ENCODE measurements at places on chromosomes 3 and 15.

GRCh38 chr3:132537297-132537696 is 59.8 kb upstream of the ACKR4 start:
- no peak for DNase-seq

- no peak for DNase-seq
Measured at GRCh38 chr15:93986400-93986984, 244.9 kb upstream of the MCTP2 start.

DNA sequence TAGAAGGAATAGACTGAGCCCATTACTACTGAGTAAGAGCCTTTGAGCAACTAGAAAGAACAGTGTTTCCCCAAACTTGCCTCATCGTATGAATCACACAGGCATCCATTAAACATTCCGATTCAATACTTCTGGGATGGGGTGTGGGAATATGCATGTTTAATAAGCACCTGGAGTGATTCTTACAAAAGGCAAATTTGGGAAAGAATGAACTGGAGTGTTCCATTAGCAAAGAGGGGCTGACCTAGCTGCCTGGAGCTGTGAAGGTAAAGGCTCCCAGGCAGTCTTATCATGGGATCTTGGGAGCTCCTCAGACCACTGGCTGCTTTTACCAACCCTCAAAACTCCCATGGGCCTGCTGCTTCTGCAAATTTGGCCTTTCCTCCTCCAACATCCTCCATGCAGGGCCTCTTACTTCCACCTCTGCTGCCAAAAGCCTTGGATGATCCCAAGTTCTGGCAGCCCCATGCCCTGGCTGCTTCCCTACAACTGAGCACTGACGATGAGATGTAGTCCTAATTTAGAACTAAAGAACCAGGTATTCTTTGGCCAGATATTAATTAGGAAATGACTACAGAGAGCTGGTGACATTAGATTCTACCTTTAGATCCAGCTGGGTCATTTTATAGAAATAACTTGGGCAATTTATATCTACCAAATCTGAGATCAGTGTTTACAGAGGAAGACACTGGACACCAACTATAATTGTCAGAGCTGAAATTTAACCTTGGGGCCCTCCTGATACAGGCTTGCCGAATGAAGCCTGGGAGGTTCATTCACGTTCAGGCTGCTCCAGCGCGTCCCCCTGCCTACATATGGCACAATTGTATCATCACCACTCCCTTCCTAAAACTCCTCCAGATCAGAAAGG is 11.2 kb upstream of the HOMER2 start:
- DNase-seq: no peak

DNA sequence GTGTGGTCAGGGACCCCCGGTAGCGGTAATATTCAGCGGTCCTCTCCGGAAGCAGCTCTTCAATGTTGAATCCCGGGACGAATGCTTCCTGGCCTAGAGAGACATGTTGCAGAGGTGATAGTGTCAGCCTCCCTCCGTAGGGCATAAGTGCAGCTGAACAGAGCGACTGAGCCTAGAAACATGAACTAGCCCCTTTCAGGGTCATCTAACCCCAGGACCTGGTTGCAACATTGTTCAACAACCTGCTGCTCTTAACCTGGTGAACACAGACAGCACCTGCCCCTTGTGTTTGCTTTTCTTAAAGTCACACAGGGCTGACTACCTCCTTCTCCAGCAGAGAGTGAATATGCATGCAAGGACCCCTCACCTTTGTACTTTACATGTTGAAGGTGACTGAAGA is 41.3 kb downstream of the CA12 start:
- DNase-seq: no peak

DNA sequence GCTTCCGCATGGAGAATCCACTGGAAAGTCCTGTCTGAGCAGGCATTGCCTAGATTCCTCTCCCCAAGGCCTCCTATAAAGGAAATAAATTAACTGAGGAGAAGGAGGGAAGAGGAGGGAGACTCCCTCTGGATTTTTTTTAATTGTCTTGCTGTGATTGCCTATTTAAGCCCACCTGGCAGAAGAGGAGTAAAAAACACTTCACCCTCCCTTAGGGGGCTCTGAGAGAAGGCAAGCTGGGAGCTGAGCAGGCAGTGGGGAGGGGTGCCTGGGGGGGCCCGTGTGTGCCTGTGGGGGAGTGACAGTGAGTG is 109.9 kb downstream of the OXNAD1 start:
- no peak for DNase-seq

DNA sequence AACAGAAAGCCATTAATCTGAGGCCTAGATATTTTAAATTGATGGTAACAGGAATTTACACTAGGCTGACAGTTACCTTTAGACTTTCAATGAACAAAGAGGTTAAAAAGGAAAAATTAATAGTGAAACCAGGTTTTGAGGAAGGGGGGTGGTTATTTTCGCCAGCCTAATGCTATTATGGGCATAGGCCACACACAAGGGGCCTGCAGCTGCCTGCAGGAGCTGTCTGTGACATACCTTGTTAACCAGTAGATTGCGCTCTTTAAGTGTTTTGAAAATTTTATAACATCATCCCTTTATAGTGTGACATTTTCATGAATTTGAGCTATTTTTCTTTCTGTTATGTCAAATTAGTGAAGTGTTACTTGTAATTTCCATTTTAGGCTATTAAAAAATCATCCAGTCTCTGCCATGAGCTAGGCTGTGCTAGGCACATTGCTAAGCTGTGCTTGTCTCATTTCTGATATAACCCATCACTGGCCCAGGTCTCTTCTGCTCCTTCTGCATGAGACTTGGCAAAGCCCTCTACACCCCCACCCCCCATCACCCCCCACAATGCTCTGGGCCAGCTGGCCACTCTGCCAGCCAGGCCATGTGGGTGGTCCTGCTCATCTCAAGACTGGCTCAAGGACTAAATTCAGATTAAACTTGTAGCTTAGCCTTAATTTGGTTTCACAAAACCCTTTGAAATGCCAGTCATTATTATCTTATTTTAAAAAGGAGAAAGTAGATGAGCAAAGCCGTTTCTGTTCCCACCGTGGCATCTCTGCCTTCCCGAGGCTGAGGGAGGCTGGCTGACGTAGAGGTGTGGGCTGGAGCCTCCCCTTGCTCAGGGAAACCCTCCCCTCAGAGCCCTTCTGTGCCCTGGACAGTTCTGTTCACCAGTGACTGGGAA is 48.4 kb upstream of the SEC22A start:
- DNase-seq: no peak

- DNase-seq: no peak
Measured at GRCh38 chr3:186193534-186194450, 84.9 kb upstream of the ETV5 start.

GRCh38 chr15:94381384-94381783 is 150.0 kb downstream of the MCTP2 start:
- no peak for DNase-seq

- DNase-seq: no peak
Measured at GRCh38 chr15:85404918-85405866, 24.8 kb downstream of the AKAP13 start.

DNA sequence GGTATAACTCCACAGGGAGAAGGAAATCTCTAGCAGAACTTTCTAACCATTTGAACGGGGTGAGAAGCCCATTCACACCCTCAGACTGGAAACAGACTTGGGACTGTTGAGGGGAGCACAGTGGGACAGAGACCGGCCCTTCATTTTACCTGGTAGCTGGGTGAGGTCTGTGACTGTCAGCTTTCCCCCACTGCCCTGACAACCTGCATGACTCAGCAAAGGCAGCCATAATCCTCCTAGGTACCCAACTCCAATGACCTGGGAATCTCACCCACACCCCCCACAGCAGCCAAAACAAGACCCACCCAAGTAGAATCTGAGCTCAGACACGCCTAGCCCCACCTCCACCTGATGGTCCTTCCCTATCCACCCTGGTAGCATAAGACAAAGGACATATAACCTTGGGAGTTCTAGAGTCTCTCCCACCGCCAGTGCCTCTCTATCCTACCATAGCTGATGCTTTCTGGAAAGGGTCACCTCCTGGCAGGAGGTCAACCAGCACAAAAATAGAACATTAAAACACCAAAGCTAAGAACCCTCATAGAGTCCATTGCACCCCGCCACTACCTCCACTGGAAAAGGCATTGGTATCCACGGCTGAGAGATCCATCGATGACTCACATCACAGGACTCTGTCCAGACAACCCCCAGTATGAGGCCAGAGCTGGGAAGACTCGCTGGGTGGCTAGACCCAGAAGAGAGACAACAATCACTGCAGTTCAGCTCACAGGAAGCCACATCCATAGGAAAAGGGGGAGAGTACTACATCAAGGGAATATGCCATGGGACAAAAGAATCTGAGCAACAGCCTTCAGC is 28.0 kb downstream of the SENP7 start:
- DNase-seq: no peak

DNA sequence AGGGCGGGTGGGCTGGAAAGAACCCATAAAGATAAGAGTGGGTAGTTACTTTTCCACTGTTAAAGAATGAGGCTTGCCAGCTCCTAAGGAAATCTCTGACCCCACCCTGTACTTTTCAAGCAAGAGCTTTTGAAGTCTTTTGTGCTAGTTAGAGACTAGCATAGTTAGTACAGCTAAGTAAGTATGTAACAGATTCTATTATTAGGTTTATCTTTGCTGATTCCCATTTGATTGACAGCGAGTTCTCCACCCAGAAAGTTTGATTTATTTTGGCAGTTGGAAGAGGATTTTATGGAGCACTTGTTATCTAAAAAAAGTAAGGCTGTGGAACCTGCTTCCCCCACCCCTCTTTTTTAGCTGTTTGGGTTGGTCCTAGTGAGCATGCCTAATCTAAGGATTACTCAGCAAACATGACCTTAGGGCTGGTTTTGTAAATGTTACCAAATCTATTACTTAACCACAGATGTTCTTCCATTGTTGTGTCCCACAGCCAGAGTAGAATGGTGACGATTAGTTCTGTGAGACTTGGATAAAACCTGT is 57.6 kb downstream of the FNDC3B start:
- no peak for DNase-seq

DNA sequence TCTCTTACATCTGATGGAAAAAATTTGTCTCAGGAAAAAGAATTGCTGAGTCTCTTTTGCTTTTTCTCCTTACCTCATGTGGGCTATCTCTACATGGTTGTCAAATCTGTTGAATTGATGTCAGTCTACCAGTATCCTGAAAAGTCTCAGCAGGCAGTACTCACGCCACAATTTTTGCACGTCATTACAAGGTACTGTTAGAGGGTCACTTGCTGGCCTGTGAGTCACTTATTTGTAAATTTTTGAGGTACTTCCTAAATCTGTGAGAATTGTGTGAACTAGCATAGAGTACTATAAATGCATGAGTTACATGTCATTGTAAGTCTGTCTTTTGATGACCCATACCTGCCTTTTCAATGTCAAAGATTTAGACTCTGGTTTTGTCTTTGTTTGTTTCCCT is 15.9 kb downstream of the HPS3 start:
- peak; percentile 12 for DNase-seq

- DNase-seq: no peak
Measured at GRCh38 chr15:91882858-91883586, 29.5 kb downstream of the SLCO3A1 start.

DNA sequence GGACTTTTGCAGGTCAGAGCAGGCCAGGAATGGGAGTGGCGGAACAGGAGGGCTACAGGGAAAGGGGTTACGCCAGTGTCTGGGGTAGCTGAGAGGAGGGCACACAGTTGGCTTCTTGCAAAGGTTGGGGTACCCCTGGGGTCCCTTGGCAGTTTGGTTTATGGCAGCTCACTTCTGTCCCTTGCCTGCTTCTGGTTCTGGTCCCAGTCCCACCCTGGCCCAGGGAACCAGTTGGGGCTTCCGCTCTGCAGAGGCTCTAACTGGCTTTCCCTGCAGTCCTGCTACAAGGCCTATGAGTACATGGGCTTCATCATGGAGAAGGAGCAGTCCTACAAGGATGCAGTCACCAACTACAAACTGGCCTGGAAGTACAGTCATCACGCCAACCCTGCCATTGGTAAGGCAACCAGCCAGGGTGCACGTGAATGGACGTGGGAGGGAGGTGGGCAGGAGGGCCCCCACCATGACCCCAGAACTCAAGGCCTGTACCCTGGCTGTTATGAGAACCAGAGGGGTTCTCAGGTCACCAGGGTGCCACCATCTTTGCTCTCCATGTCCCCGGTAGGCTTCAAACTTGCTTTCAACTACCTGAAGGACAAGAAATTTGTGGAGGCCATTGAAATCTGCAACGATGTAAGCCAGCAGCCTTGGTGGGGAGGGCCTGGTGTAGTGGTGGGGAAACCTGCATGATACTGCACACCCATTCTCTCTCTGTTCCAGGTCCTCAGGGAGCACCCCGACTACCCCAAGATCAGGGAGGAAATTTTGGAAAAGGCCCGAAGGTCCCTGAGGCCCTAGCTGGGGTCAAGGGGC is 15.2 kb downstream of the CSRNP1 start:
- DNase-seq: no peak

DNA sequence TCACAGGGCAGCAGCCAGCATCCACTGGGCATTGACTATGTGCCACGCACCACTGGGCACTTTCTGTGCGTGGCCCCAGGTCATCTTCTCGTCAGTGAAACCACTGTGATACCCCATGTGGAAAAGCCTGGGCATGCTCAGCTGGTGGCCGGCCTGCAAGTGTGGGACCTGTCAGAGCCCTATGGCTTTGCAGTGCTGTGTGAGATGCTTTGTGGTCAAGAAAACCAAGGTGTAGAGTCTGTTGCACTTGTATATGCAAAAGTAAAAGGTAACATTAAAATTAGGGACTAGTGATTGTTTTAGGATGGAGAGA is 69.5 kb downstream of the PGPEP1L start:
- DNase-seq: no peak

- peak; percentile 93 for DNase-seq
Measured at GRCh38 chr3:49539659-49540560, 14.4 kb upstream of the BSN start.

GRCh38 chr15:71800835-71801745 is 9.3 kb upstream of the NR2E3 start:
- DNase-seq: peak; percentile 89

GRCh38 chr15:61824291-61824690 is 236.0 kb downstream of the VPS13C start:
- no peak for DNase-seq

DNA sequence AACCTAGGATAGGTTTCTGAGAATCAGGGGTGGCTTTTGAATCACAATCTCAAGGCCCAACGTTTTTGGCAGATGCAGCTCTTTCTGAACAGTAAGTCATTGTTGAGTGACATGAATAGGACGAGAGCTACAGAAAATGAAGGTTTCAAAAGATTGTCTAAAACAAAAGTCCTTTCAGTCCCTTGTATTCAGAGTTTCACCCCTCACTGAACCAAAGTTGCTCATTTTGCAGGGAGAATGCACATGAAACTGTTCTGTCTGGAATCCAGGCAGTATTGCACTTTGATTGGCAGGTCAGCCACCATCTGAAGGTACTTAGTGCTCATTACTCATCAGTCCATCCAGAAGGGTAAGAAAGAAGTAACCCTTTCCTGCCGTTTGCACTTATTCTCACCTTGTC is 24.1 kb upstream of the RASGRP1 start:
- DNase-seq: no peak

- DNase-seq: no peak
Measured at GRCh38 chr3:127764301-127764700, 58.0 kb downstream of the MGLL start.

GRCh38 chr15:53851110-53851848 is 91.8 kb upstream of the WDR72 start:
- no peak for DNase-seq

DNA sequence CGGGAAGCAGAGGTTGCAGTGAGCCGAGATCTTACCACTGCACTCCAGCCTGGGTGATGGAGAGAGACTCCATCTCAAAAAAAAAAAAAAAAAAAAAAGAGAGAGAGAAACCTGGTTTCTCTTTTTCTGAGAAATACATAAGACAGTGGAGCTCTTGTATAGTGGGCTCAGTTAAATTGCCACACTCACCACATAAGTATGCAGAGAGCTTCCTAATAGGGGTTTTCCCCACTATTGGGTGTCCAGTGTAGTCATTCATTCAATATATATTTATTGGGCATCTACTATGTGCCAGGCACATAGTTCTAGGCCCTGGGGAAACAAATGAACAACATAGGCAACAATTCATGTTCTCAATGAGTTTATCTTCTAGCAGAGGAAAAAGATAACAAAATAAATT is 48.9 kb upstream of the FMN1 start:
- DNase-seq: no peak
